ENCODE measurements at places on chromosomes 13 and 19.

- no peak for DNase-seq
These were observed 207.6 kb upstream of the SLC10A2 start for GRCh38 chr13:103273825-103274224.

DNA sequence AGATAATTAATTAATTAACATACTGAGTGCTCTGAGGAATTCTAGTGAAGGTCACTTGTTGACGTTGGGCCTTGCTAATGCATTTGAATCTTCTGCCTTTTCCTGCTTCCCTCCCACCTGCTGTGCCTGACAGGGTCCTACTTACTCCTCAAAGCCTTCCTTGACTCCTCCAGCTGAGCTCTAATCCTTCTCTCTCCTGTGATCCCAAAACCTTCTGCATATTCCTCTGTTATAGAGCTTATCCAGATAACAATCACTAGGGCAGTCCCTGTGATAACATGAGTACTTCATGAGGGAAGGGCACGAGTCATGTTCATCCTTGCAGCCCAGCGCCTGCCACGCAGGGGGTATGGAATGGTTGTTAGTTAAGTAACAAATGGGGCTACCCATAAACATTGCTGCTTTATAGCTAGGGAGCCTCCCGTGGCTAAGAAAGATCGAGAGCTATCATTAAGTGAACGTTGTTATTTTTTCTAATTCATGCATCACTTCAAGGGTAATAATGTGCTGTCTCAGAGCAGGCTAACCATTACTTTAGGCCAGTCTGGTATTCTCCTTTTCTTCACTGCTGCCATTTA lies 19.1 kb upstream of the SPATA13 start:
- DNase-seq = no peak

- no peak for DNase-seq
These were observed 178.9 kb downstream of the OLFM4 start for GRCh38 chr13:53207556-53207955.

DNA sequence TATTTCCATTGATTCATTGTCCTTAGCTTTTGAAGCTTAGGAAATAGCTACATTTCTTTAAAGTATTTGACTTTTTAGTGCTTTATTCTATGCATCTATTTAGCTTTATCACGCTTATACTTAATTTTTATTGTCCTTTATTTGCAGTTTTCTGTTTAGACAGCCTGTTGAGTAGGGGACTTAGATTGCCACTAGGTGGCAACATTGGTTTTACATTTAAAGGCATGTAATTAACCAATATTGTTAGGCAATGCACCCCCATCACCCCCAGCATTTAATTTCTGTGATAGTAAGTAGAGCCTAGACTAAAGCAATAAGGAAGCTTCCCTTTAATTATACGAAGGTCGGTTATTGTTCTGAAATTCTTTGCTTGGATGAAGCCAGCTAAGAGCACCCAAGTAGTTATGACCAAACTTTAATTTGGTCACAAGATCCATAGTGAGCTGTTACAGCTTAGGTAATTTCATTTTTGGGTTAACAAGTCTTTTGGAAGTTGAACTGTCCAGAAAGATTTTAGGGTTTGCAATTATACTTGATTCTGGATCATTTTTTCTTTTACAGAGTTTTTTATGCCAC lies 36.5 kb downstream of the B3GLCT start:
- DNase-seq = peak; percentile 5

GRCh38 chr13:105097521-105097920 lies 1437.9 kb downstream of the EFNB2 start:
- no peak for DNase-seq

- DNase-seq = no peak
These were observed 432.5 kb downstream of the FGF9 start for GRCh38 chr13:22103046-22104027.

DNA sequence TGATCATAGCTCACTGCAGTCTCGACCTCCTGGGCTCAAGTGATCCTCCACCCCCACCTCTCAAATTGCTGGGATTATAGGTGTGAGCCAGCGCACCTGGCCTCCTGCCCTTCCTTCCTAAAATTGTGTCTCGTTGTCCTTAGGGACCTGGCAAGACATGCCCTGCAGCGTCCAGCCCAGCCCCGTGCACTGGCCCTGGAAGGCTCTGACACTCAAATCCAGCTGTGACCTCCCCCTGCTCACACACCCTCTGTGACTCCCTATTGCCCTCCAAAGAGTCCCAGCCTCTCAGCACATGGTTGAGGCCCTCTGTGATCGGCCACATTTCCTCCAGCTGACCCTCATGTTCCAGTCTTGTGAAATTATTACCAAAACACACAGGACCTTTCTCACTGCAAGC lies 4.9 kb downstream of the MPV17L2 start:
- DNase-seq = no peak
